ENCODE measurements at places on chromosomes 1 and 21.

DNA sequence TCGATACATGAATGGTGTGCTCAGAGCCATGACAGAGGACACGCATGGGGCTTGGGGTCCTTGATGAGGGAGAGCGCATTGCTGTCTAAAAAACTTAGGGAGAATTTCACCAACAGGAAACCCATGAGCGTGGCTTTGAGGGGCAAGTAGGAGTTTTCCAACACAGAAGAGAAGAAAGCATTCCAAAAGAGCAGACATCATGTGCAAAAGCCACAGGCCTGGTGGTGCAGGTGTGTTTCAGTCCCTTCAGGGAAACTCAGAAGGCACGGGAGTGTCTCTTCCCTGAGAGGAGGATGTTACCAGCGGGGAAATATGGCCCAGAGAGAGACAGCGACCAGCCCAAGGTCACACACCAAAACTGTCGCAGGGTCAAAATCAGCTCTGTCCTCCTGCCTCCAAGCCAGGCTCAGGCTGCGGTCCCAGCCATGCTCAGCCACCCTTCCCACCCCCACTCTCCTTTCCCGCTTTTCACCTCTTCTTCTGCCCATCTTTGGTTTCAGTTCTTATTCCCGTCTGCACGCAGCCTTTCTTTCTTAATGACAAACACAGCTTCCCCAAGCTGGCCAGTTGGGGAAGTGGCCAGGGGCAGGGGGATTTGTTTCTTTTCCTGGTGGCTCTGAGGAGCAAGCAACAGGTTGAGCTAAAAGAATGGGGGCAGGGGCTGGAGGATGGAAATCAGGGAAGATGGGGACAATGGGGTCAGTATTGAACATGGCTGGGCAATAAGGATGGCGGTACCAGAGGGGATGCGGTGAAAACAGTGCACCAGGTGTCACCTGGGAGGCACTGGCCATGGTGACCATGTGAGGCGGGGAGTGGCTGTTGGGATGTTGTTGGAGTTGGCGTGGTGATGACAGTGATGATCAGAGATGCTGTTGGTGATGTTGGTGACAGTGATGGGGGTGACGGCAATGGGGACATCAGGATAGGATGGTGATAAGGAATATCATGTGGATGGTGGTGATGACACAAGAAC lies 10.3 kb downstream of the LAPTM5 start:
- no peak for DNase-seq

- DNase-seq, result no peak
Observed at GRCh38 chr1:221458447-221459156, 283.3 kb downstream of the DUSP10 start.

DNA sequence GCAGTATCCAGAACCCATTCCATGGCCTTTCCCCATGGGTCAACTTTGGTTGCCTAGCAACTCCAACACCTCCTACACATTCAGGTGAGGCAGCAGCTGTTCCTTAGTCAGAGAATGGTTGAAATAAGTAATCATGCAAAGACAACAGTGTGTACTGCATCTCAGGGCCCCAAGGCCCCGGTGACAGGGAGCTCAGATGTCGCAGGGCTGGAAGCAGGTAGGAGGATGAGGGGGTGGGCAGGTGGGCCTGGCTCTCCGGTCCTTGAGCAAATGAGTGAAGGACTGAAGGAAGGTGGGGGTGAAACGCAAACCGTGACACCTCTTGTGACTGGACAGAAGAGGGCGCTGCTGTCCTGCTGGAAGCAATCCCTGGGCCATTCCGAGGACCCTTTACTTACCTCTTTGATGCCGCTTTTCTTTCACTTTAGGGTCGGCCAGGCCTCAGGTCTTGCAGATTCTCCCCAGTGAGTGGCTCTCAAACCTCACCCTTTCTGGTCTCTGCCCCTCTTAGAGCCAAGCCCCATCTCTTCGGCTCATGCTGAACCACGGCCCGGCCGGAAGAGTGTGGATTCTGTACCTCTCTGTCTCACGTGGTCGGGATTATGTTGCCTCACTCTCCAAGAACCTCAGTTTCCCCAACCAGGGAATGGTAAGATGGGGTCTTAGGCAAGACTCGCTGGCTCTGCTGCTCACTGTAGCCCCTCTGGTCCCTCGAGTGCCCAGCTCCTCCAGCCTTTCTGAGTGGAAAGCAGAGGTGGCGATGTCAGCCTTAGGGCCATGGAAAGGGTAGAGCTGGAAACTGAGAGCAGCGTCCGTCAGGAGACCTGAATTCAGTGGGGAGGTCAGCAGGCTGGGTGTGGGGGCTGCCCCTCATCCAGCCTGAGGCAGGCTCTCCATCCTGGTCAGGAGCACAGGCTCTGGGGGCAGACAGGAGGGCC lies 5.6 kb upstream of the KCNA10 start:
- DNase-seq, result peak; percentile 9

GRCh38 chr1:184225283-184226099 lies 161.3 kb upstream of the C1orf21 start:
- no peak for DNase-seq

- DNase-seq, result no peak
Observed at GRCh38 chr1:107952989-107953388, 12.0 kb downstream of the VAV3 start.

GRCh38 chr1:15288173-15288926 lies 41.3 kb downstream of the FHAD1 start:
- DNase-seq, result no peak

DNA sequence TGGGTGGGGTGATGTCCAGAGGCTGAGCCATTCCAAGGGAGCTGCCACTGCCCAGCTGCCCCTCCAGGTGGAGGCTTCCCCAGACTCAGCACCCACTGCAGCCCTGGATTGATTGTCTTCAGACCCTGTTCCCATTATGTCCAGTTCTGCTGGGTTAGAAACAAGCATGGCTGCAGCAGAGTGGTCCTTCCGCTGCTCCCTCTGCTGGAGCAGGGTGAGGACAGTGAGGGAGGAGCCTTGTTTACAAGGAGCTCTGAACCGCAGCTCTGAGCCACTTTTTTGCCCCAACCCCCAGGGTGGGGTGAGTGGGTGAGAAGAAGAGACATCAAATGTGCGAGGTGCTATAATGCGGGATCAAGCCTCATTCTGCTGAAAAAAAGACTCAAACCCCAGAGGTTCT lies 2.3 kb downstream of the TNNT2 start:
- DNase-seq, result no peak

GRCh38 chr1:222090103-222090502 lies 348.2 kb upstream of the DUSP10 start:
- no peak for DNase-seq

GRCh38 chr1:168368131-168368530 lies 87.5 kb downstream of the TBX19 start:
- no peak for DNase-seq

- DNase-seq, result no peak
Observed at GRCh38 chr1:53324728-53325297, 3.1 kb downstream of the LRP8 start.

DNA sequence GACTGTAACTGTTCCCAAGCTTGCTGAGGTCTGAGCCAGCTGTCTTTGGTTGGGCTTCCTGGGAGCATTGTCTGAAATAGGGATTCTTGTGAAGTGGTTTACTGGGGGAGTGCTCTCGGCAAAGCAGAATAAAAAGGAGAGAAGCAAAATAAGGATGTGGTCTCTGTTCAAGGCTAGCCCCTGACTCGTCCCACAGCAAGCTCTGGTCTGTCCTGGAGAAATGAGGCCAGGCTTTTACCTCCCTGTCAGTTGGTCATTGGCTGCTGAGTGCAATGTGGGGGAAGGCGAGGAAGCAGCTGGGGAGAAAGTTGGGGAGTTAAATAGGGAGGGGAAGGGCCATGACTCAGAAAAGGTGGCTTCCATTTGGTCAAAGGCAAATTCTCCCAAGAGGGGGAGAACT lies 303.9 kb upstream of the DUSP10 start:
- DNase-seq, result no peak

GRCh38 chr1:2074944-2075740 lies 24.9 kb downstream of the PRKCZ start:
- no peak for DNase-seq

GRCh38 chr1:204150702-204151551 lies 917 bp downstream of the ETNK2 start:
- DNase-seq, result no peak

- no peak for DNase-seq
Observed at GRCh38 chr1:243598433-243598832, 251.6 kb downstream of the AKT3 start.

DNA sequence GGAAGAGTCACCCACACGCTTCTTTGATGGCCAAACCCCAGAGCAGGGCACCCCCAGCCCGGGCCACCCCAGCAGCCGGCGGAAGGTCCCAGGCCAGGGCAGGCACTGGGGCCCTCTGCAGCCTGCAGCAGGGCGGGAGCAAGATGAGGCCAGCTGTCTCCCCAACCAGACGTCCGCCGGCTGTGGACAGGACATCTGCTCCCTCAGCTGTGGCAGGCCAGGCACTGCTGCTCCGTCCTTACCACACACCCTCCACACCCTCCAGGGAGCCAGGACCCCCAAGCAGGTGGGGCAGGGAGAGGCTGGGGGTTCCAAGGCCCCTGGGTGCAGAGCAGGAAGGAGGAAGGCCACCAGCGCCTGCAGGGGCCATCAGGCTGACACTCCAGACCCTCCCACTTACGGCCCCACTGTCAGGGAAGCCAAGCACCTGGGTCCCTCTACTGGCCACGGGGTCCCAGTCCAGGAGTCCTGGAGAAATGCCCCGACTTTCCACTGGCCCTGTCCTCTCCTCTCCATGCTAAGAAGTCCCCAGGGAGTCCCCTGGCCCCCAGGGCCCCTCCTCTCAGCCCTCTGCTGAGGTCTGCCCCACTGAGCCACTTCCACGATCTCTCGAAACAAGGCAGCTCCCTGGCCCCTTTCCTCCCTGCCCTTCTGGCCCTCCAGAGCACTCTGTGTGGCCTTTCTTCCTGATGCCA lies 5.6 kb downstream of the WNT9A start:
- DNase-seq, result no peak

- DNase-seq, result no peak
Observed at GRCh38 chr21:17495680-17496079, 17.2 kb upstream of the CXADR start.
